ENCODE measurements at places on chromosomes 2 and 18.

- DNase-seq, result no peak
These were observed 90.9 kb downstream of the RNF144A start for GRCh38 chr2:7007846-7008741.

DNA sequence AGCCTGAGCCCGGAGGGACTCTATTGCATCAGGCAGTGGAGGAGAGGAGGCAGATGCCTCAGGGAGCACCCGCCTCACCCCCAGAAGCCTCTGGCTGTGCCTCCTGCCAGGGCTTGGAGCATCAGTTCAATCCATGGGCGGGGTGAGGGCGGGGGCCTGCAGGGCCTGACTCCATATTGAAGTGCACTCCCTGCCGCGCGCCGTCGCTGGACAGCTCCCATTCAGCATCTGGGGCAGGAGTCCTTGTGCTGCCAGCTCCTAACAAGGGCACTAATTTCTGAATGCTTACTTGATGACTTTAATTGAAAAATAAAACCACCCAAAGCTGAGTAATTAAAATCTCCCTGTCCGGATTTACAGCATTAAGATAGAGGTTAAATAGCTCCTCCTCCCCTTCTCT is 23.8 kb downstream of the C1QL2 start:
- DNase-seq, result no peak

- no peak for DNase-seq
These were observed 215.4 kb downstream of the NYAP2 start for GRCh38 chr2:225614915-225615314.

DNA sequence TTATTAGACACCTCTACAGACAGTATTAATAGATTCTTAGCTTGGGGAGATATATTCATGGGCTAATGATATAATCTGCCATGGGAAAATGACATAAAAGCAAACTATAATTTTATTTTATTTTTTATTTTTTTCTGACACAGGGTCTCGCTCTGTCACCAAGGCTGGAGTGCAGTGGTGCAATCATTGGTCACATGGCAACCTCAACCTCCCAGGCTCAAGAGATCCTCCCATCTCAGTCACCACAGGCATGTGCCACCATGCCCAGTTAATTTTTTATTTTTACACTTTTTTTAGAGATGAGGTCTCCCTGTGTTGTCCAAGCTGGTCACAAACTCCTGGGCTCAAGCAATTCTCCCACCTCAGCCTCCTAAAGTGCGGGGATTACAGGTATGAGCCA is 39.3 kb downstream of the RTN4 start:
- no peak for DNase-seq

GRCh38 chr2:98280376-98281102 is 65.7 kb upstream of the CNGA3 start:
- no peak for DNase-seq

- DNase-seq, result no peak
These were observed 4.5 kb downstream of the PSTPIP2 start for GRCh38 chr18:46067438-46068007.

DNA sequence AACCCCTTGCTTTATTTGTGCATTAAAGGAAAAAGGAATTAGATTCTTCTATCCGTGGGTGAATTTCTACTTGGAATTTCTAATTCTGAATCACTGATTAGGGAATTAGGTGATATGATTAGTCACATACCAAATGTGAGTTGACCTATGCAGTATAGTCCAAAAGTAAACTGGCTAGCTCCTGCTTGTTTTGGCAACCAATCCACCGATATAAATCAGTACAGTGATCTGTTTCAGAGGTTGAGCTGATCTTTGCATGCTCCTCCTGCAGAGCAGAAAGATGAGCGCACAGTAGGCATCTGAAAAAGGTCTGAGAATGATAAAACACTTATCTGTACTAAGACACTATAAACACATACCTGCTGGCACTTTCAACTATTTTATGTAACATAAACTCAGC is 86.6 kb downstream of the LRP1B start:
- DNase-seq, result no peak

DNA sequence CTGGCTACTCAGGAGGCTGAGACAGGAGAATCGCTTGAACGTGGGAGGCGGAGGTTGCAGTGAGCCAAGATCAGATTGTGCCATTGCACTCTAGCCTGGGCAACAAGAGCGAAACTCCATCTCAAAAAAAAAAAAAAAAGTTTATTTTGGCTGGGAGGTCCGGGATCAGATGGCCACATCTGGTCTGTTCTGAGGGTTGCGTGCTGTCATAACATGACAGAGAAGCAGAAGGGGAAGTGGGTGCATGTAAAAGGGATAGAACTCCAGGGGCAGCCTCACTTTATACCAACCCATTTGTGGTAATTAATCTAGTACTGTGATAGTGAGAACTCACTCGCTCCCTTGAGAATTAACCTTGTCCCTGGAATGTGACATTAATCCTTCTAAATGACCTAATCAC is 101.2 kb downstream of the PTPN4 start:
- no peak for DNase-seq

DNA sequence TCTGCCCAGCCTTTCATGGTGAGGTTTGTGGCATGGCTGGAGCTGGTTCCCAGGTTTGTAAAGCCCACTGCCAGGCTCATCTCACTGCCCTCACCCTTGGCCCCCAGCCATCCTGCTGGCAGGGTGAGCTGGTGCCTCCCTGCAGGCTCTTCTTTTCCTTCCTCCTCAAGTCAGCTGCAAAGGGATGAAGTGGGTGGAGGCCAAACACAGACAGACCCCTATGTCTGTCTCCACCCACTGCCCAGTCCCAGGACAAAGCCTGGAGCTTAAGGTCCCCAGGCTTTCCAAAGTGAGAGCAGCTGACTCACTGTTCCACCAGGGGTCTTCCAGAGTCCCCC is 92.0 kb downstream of the TNS1 start:
- no peak for DNase-seq

DNA sequence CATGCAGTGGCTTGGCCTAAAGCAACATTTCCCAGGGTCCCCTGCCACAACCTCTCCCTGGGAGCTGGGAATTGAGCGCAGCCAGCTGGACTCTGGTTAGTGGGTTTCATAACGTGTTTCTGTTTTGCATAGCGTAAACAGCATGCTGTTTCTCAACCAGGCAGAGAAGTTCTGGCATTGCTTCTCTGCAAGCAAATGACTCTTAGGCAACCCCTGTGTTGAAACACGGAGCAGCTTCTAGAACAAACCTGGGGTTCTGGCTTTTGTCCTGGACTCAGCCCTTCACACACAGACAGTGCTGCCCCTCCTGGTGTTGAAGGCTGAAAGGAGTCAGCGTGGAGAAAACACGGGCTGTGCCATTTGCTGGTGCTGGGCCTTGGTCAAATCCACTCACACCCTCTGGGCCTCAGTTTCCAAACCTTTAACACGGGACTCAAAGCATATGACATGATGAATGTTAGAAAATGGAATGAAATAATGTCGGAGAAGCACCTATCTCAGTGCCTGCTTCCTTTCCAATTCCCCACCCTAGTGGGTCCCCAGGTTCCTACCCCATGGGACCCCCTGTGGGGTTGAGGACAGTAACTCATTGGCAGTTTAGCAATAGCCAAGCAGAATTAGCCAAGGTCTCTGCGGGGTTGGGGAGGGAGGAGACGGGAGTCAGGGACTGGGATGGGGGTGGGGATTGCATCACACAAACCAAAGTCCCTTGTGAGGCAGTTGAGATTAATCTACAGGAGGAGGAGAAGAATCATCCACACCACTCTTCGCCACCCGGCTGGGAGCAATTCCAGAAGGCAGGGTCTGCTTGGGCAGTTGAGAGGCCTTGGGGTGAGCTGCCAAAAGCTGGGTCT is 30.2 kb upstream of the IL1R2 start:
- no peak for DNase-seq

DNA sequence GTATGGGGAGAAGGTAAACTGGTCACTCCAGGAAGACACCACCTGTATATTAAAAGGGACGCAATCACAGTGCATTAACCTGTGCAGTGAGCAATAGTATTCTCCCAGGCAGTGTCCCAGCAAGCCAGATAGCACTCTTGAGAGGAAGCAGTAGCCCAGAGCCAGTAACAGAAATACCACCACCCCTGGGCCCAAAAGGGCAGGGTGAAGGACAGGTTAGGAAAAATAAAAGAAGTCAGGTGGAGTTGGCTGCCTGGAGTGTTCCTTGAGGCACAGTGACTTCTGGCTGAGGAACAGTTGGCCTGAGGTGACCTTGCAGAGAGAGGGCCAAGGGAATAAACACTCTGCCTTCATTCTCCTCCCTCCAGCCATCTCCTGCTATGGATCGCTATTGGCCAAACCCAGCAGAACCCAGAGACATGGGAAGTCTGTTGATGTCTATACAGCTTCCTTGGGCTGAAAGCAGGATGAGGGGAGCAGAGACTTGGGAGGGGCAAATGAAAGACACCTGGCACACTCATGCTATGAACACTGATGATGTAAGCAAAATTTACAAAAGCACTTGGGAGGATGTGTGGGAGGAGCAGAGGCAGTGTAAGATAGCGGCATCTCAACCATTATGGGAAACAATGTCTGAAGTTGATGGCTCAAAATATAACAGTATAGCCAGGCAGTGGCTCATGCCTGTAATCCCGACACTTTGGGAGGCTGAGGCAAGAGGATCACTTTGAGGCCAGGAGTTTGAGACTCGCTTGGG is 7.5 kb downstream of the C18orf32 start:
- no peak for DNase-seq

GRCh38 chr2:210633699-210634098 is 77.3 kb downstream of the CPS1 start:
- no peak for DNase-seq

DNA sequence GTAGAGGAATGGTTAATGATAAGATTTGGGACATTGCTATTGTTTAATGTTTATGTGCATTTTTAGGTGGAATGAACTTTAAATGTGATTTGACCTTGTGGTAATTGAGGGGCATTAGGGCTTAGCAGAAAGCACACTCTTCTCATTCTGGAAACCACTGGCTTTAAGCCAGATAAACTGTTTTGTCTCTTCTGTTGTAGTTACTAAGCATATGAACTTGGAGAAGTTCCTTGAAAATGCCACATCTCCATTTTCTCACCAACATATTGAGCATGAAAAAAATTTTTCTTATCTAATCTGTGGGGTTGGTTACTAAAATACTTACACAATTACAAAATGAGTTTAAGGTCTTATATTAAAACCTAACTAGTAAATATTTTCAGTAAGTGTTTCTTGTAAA is 70.8 kb upstream of the FSHR start:
- no peak for DNase-seq

DNA sequence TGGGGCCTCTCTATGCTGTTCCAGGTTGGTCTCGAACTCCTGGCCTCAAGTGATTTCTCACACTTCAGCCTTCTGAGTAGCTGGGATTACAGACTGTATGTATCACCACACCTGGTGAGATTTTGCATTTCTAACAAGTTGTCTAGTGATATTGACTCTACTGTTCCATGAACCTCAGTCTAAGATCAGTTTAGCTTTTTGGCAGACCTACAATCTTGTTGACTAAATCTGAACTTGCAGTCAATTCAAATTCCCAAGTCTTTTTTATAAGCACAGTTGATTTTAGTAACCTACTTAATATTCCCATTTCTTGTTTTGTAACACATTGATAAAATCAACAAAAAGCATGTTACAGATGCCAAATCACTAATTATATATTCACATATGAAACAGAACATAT is 266.1 kb upstream of the CYP26B1 start:
- no peak for DNase-seq

DNA sequence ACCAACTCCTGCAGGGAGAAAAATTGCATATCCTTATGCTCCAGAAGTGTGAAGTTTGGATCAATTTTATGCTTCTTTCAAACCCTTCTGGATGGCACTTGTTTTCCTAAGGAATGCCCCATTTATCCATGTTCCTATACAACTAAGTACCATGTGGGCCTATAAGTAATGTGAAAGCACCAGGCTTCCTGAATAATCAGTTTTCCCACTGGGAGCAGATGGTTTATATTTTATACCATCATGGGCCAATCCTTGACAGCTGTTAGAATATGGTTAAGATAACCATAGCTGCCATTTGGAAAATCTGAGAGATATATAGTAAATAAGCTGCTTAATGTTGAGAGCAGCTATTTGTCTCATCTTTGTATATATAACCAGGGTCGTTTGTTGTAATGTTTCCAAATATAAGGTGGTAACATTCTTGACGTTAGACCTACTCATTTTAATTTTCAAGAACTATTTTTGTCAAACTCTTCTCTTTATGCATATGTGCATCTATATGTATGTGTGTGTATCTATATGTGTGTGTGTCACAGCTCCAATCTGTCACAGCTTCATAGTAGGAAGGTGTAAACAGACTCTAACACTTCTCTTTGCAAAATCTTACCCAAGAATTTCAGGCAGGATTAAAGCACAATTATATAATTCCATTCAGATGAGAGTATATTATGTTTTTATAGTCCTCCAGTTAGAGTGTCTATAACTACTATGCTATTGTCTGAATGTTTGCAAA is 458.7 kb upstream of the GCFC2 start:
- no peak for DNase-seq

GRCh38 chr2:198100346-198100745 is 296.0 kb downstream of the PLCL1 start:
- DNase-seq, result no peak

- no peak for DNase-seq
These were observed 143.9 kb downstream of the CYP26B1 start for GRCh38 chr2:72003796-72004195.

DNA sequence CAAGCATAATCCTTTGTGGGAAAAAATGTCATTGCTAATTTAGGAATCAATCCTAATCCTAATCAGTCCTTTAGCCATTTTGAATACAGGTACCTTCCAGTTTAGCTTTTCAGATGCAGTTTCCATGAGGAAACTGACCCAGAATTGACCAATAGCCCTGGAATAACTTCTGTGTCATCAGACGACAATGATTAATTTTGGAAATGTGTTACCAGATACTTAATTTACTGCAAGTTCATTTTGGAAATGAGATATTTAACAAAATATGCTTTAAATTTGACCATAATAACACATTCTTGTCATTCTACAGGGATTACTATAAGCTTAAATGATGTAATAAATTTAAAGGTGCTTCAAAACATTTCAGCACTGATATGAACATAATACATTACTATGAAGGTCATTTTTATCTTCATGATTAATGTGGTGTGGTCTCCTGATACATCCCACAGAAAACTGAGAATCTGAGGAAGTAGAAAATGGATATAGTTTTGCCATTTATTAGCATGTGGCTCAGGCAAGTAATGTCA is 129.8 kb upstream of the SH3BP4 start:
- no peak for DNase-seq

DNA sequence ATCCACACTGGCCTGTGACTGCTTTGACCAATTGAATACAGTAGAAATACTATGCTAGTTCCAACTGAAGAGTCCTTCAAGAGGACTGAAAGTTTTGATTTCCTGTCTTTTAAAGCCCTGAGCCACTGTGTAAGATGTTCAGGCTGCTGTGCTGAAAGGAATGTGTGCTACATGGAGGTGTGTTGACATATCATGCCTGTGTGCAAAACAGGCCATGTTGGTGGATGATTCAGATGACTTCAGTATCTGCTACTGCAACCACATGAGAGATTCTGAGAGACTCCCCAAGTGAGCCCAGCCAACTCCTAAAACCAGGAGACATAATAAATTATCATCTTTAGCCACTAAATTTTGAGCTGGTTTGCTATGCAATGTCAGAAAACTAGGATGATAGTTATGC is 662.9 kb downstream of the ZEB2 start:
- DNase-seq, result no peak

GRCh38 chr2:127049927-127050802 is 56.8 kb downstream of the BIN1 start:
- DNase-seq, result peak; percentile 32
